ENCODE measurements at places on chromosomes 3 and 15.
A peak's percentile ranks its signal among the peaks of the same experiment; 100 is the strongest.

DNA sequence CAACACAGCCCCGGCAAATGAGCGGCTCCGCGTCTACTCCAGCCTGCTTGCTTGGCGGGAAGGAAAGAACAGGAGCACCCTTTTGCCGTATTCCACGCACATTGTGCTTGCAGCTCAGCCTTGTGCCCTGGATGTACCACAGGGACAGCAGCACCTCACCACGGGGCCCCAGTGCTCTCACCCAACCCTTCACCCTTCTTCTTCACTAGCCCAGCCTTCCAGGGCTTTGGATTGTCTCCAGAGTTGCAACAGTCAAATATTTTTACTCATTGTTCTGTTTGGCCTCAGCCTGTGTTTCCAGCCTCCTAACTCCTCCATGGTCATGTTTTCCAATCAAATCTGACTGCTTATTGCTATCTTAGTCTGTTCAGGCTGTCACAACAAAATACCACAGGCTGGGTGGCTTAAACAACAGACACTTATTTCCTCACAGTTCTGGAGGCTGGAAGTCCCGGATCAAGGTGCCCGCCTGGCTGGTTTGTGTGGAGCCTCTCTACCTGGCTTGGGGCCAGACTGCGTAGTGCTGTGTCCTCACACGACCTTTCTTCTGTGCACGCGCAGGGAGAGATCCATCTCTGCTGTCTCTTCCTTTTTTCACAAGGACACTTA lies 79.2 kb upstream of the ABHD17C start:
- DNase-seq = no peak

- no peak for DNase-seq
Measured at GRCh38 chr3:196108075-196108743, 26.3 kb upstream of the TFRC start.

DNA sequence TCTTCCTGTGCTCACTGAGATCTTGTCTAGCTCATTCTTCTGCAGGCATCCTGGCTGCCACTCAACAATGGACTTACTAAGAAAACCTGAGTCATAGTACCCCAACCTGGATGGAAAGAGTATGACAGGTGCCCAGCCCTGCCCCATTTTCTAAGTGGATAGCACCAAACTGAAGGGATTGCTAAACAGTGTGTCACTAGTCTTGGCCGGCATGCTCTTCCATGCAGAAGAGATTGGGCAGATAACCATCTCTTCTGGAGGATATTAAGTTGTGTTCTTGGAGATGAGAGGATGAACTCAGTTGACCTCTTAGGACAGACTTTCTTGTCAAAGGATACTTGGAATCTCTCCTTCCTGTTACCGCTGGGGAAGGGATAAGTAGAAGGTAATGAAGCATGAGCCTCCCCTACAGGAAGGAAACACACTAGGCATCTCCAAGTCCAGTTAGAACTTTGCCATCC lies 797.5 kb downstream of the AGBL1 start:
- DNase-seq = no peak

DNA sequence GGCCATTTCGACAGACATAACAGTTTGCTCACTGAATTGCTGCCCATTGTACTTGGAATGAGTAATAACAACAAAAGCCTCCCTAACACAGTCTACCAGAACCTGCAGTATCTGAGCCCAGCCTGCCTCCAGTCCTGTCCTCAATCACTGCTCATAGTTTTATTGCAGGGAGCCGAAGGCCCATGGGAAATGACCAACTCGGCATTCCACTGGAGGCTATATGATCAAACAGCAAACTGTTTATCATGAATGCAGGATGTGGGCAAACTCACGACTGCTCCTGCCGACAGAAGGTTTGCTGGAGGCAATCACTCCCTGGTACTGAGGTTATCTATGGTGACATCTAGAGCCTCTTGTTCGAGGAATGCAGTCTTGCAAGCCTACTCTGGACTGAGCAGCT lies 46.3 kb downstream of the LSM3 start:
- no peak for DNase-seq

DNA sequence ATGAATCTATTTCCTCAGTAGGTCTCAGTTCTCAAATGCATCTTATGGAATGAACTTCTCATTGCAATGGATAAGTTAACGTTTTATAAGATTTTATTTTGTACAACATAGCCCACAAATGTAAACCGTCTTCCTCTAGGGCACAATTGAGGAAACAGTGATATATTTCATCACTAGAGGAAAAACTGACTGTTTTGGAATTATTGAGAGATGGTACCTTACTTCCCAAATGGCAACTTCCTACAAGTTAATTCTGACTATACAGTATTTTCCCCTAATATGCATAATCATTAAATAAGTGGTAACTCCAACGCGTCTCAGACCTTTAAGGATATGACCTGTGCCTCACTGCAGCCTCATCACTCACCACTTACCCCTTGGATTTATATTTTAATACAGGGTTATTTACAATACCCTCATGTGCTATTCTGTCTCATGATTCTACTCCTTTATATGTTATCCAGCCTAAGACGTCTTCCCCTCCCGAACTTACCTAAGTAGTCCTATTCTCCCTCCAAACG lies 13.3 kb downstream of the GABPB1 start:
- DNase-seq = no peak

GRCh38 chr15:84810073-84810840 lies 6.9 kb upstream of the ALPK3 start:
- DNase-seq = no peak

DNA sequence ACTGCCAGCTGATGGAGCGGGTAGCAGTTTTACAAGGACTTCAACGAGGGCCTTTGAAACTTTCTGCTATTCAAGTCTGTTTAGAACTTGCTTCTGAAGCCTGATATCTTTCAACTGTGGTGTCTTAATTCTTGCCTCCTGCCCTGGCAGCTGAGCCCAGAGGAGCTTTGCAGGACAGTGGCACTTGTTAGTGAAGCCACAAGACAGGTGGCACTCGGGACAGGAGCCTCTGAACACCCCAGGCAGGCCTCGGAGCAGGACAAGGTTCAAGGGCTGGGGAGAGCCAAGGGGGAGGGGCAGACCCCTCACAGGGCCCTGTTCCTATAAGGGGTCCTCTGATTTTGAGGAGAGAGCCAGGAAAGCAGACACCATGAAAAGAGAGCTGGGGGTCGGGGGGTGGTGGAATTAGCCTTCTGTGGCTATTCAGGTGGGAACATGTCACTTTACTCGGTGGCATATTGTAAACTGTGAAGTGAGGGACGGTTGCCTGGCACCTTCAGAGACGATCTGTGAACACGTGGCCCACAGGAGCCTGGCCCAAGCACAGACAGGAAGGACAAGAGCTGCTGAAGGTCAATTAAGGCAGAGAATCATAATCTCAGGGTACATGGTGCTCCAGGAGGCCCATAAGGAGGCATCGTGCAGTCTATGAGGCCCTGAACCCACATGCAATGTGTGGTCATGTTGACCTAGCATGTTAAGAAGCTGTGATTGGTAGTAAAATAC lies 30.1 kb upstream of the KY start:
- DNase-seq = no peak

DNA sequence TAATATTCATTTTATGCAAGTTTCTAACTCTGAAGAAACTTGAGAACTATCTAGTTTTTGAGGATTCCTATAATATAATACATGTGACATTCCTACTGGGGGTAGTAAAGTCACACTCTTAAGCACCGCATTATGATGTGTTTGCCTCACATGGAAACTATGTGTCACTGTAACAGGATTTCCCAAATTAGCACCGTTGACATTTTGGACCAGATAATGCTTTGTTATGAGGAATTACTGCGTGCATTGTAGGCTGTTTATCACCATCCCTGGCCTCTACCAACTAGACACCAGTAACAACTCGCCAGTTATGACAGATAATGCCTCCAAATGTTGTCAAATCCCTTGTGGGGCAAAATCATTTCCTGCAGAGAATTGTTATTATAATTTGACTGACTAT lies 267.8 kb downstream of the RAP2B start:
- DNase-seq = no peak

GRCh38 chr15:37695719-37696118 lies 238.7 kb upstream of the TMCO5A start:
- no peak for DNase-seq

DNA sequence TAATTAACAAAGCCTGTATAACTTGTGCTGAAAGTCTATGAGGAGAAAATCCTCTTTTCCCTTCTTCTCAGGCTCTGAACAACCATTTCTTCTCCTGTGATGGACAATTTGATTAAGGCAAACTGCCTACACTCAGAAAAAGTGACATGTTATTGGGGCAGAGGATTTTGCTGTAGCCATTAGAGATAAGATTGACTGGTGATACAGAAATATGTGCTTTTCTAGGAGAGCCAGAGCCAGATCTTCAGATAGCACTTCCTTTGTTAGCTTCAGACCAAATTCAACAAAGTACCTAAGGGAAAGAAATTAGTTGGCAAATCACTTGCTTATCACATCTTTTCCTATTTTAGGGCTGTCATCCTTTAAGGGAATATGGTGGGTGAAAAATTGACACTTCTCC lies 259.9 kb downstream of the ARPP21 start:
- DNase-seq = no peak

DNA sequence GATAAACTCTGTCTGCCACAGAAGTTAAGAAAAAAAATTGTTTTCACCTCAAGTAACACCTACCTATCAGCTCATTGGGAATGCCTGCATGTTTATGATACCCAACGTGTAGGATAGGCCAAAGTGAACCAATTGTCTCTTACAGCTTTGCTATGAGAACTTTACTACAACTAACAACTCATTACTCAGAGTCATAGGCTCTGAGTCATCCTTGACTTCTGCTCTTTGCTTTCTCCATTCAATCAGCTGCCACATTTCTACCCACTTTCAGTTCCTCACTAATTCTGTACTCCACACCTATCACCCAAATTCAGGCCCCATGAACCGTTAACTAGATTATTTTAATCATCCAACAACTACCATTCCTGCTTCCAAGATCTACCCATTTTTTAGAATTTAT lies 843.9 kb downstream of the TUSC7 start:
- peak; percentile 23 for DNase-seq

DNA sequence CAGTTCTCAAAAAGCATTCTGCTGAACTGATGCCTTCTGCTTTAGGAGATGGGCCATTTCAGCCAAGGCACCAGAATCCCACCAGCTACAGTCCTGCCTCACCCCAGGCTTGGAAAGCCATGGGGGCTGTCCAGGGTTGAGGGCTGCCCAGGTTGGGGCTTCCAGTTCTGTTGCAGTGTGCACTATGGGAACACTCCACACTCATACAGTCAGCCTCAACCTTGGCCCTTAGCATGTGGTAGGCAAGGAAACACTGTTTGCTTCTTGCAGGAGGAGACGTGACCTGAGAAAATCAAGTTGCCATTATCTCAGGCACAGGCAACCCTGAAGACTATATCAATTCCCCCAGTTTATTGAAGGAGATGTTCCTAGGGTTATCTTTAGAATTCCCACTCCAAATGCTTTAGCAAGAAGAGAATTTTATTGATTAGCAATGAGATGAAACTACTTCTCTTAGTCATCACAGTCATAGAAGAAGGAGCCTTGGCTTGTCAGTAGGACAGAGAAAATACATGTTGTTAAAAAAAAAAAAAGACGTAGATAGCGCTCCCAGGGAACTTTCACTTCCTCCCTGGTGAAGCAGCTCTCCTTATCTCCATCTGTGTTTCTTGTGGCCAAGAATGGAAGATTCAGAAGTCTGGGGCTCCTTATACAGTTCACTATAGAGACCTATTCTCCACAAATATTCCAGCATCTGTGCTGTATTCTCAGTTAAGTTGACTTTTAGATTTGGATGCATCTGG lies 38.3 kb upstream of the IL12A start:
- DNase-seq = peak; percentile 19

DNA sequence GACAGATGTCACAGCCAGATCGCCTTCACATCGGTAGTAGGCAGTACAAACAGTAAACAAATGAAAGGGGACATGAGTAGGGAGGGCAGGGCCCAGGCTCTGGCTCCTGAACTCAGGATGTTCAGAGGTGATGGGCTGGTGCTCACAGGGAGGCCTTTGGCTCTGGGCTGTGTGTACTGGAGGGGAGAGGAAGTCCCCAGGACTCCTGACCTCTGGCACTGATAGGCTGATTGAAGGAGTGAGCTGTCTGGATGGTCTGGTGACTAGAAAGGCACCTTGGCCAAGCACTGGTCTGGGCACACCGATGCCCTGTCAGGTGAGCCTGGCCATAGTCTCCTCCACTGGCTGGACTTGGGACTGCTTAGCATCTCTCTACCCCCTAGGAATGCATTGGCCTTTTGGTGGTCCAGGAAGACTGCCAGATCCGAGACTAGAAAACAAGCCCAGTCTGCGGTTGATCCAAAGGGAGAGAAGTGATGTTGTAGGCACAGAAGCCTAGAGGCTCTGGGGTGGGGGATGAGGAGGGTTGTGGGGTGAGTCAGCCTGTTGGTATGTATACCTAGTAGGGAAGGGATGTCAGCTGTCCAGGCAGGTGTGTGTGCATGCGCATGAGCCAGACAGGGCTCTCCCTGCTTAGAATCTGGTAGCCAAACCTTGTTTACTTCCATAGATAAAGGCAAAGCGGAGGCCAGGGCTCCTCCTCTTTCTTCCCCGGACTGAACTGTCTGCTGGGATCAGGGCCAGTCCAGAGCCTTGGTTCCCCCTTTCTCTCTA lies 1.9 kb downstream of the SPINT1 start:
- no peak for DNase-seq

DNA sequence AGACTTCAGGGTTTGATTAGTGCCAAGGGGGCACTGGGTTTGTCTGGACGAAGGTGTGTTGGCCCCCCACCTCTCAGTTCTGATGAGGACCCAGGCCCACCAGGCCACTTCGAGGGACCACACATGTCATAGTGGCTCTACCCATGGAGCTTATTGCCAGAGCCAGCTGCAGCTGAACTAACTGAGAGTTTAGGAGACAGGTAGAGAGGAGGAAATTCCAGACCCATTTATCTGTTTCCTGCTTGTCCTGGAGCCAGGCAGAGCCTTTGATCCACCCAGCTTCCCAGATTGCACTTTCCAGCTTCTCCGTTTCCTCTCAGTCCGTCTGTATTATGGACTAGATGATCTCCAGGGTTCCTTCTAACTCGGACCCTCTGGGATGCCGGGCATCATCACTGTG lies 20.9 kb downstream of the SLC24A1 start:
- no peak for DNase-seq

- DNase-seq = no peak
Measured at GRCh38 chr3:115766587-115767482, 143.5 kb downstream of the GAP43 start.

GRCh38 chr15:74384881-74385643 lies 17.6 kb upstream of the CYP11A1 start:
- DNase-seq = peak; percentile 95

GRCh38 chr3:182180654-182181385 lies 469.1 kb downstream of the SOX2 start:
- no peak for DNase-seq

DNA sequence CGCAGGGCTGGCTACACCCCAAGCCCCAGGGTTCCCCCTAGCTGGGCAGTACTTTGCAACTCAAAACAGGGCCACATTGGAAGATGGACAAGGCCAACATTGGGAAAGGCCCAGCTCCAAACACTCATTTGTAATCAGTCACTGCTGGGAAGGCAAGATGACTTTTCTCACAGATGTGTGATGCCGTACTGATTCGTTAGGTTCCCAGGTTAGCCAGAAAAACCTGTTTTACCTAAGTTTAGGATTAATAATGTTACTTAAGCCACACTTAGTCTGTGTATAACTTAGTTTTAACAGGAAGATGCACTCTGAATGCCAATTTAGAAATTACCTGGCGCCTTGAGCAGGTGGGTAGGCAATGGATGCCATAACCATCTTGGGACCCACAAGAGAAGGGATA lies 71.0 kb downstream of the ITGB5 start:
- DNase-seq = no peak

GRCh38 chr3:186400662-186401061 lies 38.6 kb upstream of the DGKG start:
- no peak for DNase-seq

Measured in GM12878 (cell line).